H1 (cell line): ENCODE measurements at places on chromosomes 6 and 20. TPM values are rescaled to one million over a fixed set of nuclear protein-coding genes. Genes with fewer than 3 reads are reported as not detected.

DNA sequence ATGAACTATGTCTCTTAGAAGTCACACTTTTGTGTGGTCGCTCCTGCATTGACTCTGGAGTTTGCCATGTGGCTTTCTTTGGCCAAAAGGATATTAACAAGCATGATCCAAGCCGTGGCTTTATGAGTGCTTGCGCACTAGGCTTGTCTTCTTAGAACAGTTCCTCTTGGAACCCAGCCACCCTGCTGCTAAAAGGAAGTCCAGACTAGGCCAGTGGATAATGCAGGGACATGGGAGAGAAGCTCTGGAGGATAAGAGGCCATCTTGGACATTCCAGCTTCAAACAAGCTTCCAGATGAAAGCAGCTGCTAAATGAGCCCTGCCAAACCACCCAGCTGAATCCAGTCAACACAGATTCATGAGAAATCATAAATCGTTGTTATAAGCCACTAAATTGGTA lies 346.4 kb downstream of the CDC5L start:
- DNase-seq = no peak

DNA sequence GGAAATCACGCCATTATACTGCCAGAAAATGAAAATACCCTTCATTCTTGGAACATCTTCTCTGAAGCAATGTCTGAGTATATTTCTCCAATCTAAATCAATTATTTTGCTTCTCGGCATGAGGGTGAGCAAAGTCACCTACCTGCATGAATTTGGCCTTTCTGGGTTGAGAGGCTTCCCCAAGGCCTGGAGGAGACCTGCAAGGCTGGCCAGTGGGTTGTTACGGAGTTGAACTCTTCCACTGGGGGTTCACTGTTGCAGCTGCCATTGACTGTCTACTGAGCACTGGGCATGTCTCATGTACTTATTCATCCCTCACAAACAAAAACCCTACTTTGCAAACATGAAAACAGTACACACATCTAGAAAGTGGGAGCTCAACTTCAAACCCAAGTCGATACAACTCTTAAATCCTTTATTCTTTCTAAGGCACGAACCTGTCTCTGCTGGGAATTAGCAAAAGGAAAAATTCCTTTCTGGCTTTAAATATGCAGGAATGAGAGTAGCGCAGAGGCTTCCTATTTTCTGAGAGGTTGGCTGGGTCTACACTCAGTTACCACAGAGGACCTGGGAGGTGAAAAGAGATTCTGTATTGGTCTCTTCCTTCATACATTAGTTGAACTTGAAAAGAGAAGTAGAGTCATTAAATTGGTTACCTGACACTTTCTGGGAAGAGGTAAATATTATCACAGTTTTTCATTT lies 87.6 kb upstream of the SGK1 start:
- no peak for DNase-seq

DNA sequence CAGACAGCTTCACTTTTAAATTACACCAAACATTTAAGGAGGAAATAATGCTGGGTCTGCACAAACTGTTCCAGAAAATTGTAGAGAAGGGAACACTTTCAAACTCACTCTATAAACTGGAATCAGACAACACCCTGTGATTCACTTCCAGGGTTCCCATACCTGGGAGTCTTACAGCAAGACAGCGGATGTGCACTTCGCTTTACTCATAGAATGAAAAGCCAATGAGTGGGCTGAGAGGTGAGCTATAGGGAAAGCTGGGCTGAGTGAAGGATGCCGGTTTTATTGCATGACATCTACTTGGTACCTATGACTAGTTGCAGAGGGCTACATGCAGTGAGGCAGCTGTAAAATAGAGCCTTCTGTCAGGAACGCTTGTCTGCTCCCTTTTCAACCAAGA lies 152.1 kb downstream of the FNDC1 start:
- no peak for DNase-seq

DNA sequence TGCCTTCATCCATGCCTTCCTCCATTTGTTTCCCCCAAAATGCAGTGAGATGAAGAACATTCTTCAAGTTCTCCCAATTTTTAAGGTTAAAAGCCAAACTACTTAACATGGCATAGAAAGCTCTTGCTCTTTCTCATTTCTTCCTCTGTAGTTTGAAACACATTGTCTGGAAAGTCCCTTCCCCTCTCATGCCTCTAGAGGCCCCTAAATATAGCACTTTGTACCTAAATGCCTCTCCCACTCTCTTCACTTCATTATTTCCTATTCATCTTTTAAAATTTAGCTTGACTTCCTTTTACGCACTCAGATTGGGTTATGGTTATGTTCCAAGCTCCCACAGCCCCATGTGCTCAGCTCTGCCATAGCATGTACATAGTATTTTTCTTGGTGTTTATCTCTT lies 389.3 kb downstream of the HDGFL1 start:
- no peak for DNase-seq

CD93 gene
- total RNA-seq = 0.07 TPM in 1 of 2 replicates, not detected in the other

- DNase-seq = no peak
Observed at GRCh38 chr6:38259736-38260135, 380.0 kb downstream of the BTBD9 start.
